Spinal cord (tissue), 10 donors: ENCODE measurements at places on chromosomes 3 and 15. TPM values are rescaled to one million over a fixed set of nuclear protein-coding genes. Genes with fewer than 3 reads are reported as not detected.

- peaks cover 2% of the 10 kb centered on the region for H3K4me1 ChIP-seq
- DNase-seq, result no peak
- no peaks in the 10 kb centered on the region for H3K27me3 ChIP-seq
- no peak overlapping the region for H3K4me3 ChIP-seq
- H3K36me3 ChIP-seq, result no peaks in the 10 kb centered on the region
- no peak overlapping the region for H3K27ac ChIP-seq
Measured at GRCh38 chr3:23246651-23247050, 43.5 kb downstream of the UBE2E2 start.

GRCh38 chr15:57031082-57031481 lies 112.6 kb downstream of the TCF12 start:
- H3K36me3 ChIP-seq, result no peaks in the 10 kb centered on the region
- H3K4me3 ChIP-seq, result no peak overlapping the region
- DNase-seq, result no peak
- no peaks in the 10 kb centered on the region for H3K4me1 ChIP-seq
- no peaks in the 10 kb centered on the region for H3K27me3 ChIP-seq

DNA sequence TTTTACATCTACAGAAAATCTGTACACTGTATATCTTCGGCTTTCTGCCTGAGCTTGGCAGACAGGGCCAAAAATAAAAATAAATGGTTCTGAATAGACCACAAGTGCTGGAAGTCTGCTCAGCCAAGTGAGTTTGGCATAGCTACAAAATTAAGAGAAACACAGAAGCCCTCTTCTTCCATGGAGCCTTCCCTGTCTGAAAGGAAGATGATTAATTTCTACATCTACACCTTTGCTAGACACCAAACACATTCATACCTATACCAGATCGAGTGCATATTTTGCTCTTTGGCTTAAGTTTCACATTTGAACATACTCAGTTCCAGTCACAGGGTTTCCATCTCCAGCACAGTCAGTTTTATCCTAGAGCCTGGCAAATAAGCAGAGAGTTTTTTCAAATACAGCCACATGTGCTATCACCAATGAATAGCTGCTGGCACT lies 224.6 kb downstream of the GREM1 start:
- no peak overlapping the region for H3K27ac ChIP-seq
- H3K4me3 ChIP-seq, result no peak overlapping the region
- DNase-seq, result peak; percentile 73
- no peaks in the 10 kb centered on the region for H3K4me1 ChIP-seq

GRCh38 chr15:67980773-67981685 lies 73.1 kb upstream of the PIAS1 start:
- no peaks in the 10 kb centered on the region for H3K27me3 ChIP-seq
- no peaks in the 10 kb centered on the region for H3K4me1 ChIP-seq
- H3K36me3 ChIP-seq, result no peaks in the 10 kb centered on the region
- no peak for DNase-seq

DNA sequence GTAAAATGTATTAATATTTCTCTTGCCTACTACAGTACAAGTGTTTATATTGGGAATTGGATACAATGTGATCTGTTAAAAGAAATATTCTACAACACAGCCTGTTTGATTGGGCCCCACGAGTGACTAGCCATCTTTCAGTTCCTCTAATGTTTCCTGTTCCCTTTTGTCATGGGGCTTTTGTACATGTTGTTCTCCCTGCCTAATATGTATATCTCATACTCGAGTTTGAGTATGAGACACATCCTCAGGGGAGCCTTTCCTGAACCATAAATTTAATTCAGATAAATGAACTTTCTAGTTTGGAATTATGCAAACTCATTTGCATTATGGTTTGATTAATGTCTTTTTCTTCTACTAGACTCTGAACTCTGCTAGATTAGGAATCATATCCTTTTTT lies 65.5 kb downstream of the MEF2A start:
- peaks cover 1% of the 10 kb centered on the region for H3K36me3 ChIP-seq
- no peaks in the 10 kb centered on the region for H3K4me1 ChIP-seq
- no peak overlapping the region for H3K4me3 ChIP-seq
- no peak for DNase-seq

Gene CPLX3
- polyA plus RNA-seq, result 0.57 TPM

DNA sequence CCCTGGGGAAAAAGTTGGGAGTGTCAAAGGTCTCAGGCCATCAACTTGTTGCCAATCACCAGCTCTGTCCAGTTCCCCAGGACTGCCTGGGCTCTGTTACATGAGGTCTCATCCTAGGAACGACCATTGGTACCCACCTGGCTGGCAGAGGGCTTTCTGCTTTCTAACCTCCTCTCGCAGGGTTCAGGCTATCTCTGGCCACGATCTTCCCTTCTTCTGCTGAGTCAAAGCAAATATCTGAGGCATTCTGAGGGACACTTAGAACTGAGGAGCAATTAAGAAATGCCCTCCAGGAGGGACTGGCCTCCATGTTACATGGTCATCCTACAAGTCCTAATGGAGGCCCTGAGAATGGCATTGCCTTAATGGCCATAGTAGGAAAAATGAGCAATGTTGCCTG lies 77.4 kb downstream of the TGFBR2 start:
- H3K27me3 ChIP-seq, result no peaks in the 10 kb centered on the region
- H3K4me1 ChIP-seq, result peaks cover 24% of the 10 kb centered on the region
- H3K27ac ChIP-seq, result no peak overlapping the region
- no peak overlapping the region for H3K4me3 ChIP-seq
- no peak for DNase-seq
